Prostate gland (tissue), 2 donors: ENCODE measurements at places on chromosomes 12 and 14. TPM values are rescaled to one million over a fixed set of nuclear protein-coding genes. Genes with fewer than 3 reads are reported as not detected.

ABHD12B gene
- total RNA-seq: not detected

PTGER2 gene
- 5.4 TPM for total RNA-seq

REC8 gene
- 5.6 TPM for total RNA-seq

BBOF1 gene
- 3.6 TPM for total RNA-seq

SRP54 gene
- total RNA-seq: 70.0 TPM

ZNF384 gene
- 68.6 TPM for total RNA-seq

A2M gene
- 82.6 TPM for total RNA-seq

GALNT9 gene
- 1.0 TPM for total RNA-seq

KRT85 gene
- not detected for total RNA-seq

GRCh38 chr12:24632466-24632865, 316.4 kb downstream of the BCAT1 start:
- no peaks in the 10 kb centered on the region for H3K4me1 ChIP-seq
- no peak for DNase-seq
- no peaks in the 10 kb centered on the region for H3K36me3 ChIP-seq
- H3K27me3 ChIP-seq: no peaks in the 10 kb centered on the region
- no peak overlapping the region for H3K27ac ChIP-seq

DNA sequence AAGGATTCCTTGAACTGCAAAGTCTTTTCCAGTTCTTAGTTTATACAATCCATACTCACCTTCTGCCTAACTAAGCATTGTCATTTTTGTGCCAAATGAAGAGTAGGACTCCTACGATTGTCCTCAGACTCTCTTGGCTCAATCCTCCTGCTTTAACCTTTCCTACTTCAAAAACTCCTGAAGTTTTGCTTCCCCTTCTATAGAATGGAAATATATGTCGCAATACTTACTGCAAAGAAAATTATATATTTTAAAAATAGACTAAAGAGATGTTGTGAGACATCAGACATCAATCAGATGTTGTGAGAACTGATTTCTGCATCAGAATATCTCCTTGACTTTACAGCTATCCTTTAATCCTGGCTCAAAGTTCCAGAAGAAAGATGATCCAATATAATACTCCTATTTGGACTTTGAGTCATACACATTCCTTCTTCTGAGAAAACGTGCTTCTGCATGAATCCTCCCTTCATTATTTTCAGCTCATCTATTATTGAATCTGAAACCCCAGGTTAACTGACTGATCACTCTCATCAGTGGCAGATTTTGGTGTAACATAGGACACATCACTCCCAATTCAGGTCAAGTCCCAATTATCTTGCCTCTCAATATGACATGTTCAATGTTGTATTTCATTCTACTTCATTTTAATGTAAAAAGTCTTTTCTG, 48.8 kb downstream of the A2M start:
- no peaks in the 10 kb centered on the region for H3K36me3 ChIP-seq
- H3K4me3 ChIP-seq: no peak overlapping the region
- H3K4me1 ChIP-seq: peaks cover 5% of the 10 kb centered on the region

GRCh38 chr14:89855961-89856656, 98.4 kb downstream of the EFCAB11 start:
- H3K36me3 ChIP-seq: no peaks in the 10 kb centered on the region
- no peaks in the 10 kb centered on the region for H3K27me3 ChIP-seq
- DNase-seq: no peak
- H3K4me1 ChIP-seq: no peaks in the 10 kb centered on the region

DNA sequence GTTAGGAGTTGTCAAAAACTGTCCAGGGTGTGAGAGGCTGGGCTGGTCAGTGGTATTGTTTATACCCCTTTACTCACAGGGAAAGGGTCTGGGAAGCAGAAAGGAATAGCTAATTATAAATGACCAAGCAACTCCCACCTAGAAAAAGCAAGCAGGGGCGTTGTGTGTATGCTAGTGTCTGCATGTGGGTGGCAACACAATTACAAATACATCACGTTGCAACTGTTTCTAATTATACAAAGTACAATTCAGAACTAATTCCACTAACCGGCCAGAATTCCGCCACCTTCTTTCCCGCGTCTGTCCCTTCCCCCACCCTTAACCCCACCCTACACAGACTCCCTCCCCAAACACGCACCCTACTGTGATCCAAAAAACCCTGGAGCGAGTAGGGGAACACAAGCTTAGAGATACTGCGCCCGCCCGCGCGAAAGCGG, 2.2 kb downstream of the DPF3 start:
- H3K36me3 ChIP-seq: no peaks in the 10 kb centered on the region
- peaks cover 13% of the 10 kb centered on the region for H3K4me1 ChIP-seq
- DNase-seq: no peak
- no peak overlapping the region for H3K27ac ChIP-seq

DNA sequence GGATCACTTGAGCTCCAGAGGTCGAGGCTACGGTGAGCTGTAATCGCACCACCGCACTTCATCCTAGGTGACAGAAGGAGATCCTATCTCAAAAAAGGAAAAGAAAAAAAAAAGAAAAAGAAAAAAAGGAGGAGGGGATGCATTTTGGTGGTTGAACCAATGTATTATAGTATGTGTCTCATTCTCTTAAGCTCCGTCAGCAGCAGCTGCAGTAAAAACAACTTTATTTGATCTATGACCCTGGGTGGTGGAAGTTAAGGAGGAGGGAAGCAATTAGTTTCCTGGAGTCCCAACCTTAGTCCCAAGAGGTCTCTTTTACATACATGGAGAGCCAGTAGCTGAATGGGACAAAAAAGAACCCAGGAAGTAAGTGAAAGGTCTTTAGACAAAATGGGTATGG, 26.8 kb upstream of the APOF start:
- no peak for DNase-seq
- H3K27me3 ChIP-seq: no peaks in the 10 kb centered on the region
- no peaks in the 10 kb centered on the region for H3K4me1 ChIP-seq
- H3K4me3 ChIP-seq: no peak overlapping the region
- H3K36me3 ChIP-seq: no peaks in the 10 kb centered on the region

DNA sequence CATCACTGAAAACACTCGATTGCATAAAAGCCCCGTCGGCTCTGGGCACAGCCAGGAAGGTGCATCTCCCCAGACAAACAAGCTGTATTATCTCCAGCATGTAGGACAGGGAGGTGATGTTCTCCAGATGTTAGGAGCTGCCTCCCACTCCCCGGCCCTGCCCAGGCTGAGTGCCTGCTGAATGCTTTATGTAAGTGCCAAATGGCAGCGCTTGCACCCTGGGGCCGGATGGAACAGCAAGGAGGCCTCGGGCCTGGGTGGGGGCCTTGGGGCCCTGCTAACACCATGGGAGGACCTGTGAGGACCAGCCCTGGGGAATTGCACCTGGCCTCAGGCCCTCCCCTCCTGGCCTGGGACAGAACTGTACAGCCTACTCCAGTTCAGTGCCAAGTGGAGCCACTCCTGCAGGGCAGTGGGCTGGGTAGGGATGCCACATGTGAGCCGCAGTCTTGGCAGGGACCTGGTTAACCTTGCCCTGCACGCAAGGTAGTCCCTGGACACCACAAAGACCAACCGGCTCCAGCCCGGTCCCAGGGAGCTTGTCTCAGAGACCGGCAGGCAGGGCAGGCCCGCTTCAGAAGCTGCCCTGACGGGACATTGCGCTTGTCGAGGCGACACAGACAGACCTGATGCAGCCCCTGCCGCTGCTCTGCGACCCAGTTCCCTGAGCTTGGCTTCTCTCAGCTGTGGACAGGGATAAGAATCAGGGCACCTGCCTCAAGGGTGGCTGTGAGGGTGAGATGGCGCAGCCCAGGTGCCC, 35.3 kb upstream of the PPP1R13B start:
- no peak for DNase-seq
- no peak overlapping the region for H3K4me3 ChIP-seq
- no peak overlapping the region for H3K27ac ChIP-seq
- peaks cover 28% of the 10 kb centered on the region for H3K4me1 ChIP-seq
- H3K36me3 ChIP-seq: no peaks in the 10 kb centered on the region

DNA sequence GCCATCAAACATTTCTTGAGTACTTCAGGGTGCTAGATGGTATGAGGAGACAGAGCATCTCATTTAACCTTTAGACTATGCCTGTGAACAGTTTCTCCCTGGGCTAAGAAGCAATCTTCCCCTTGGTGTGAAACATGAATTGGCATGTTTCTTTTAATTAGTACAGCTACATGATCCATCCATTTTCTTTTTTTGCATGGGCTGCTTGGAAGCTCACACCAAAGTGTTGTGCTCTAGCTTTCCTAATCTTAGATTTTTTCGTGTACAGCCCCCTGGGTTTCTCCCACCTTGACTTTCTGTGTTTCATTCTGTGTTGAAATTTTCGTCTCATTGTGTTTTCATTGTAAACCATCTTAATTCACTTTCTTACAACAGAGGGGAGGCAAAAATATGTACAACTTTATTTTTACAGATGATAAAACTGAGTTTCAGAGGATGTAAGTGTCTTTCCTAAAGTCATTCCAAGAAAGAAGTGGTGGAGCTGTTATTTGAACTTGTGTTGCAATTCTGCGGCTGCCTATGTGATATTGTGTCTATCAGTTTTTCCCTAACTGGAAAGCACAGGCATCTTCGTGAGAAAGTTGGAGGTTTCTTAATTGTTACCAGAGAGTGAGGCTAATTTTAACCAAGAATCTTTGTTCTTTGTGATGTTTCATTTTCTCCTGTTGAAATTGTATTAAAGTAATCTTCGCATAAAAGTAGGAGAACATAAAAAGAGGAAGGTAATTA, 64.5 kb downstream of the DAAM1 start:
- H3K4me3 ChIP-seq: no peak overlapping the region
- H3K4me1 ChIP-seq: peaks cover 8% of the 10 kb centered on the region
- no peaks in the 10 kb centered on the region for H3K36me3 ChIP-seq
- no peak overlapping the region for H3K27ac ChIP-seq
- DNase-seq: no peak
- no peaks in the 10 kb centered on the region for H3K27me3 ChIP-seq

GRCh38 chr12:131672311-131672940, 38.5 kb upstream of the SFSWAP start:
- H3K27me3 ChIP-seq: peaks cover 3% of the 10 kb centered on the region
- H3K36me3 ChIP-seq: no peaks in the 10 kb centered on the region
- no peak overlapping the region for H3K4me3 ChIP-seq
- no peak for DNase-seq

DNA sequence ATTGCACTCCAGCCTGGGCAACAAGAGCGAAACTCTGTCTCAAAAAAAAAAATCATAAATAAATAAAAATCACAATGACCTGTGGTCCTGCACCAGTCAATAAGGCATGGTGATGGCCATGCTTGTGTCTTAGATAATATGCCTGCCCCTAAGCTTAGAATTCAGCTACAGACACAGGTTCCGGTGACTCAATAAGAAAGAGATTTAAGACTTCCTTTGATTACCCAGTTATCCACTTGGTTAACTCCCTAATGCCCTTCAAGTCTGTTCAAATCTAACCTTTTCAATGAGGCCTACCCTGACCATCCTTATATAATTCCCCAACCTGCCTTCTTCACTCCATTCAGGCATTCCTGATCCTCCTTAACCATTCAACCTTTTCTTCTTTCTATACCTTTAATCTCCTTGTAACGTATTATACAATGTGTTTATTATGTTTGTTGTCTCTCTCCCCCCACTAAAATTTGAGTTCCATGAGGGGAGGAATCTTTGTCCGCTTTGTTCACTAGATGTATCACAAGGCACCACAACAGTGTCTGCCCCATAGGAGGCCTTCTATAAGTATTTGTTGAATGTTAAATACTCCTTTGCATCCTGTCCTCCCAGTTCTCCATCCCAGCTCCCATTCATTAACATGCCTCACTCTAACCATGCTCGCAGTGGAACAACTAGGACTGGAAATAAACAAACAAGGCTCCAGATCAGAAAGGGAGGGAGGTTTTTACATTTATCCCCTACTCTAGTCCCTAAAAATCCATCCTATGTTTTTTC, 8.9 kb downstream of the MAP4K5 start:
- no peak overlapping the region for H3K4me3 ChIP-seq
- DNase-seq: no peak
- H3K4me1 ChIP-seq: no peaks in the 10 kb centered on the region

- no peaks in the 10 kb centered on the region for H3K4me1 ChIP-seq
- H3K4me3 ChIP-seq: no peak overlapping the region
- H3K27me3 ChIP-seq: no peaks in the 10 kb centered on the region
- H3K36me3 ChIP-seq: no peaks in the 10 kb centered on the region
These were observed 75.2 kb upstream of the PLEKHG3 start for GRCh38 chr14:64628940-64629408.

GRCh38 chr12:113271853-113272561, 50.7 kb downstream of the TPCN1 start:
- no peaks in the 10 kb centered on the region for H3K27me3 ChIP-seq
- H3K27ac ChIP-seq: peak overlapping the region; percentile 54
- peak; percentile 16 for DNase-seq
- peaks cover 11% of the 10 kb centered on the region for H3K36me3 ChIP-seq
- no peak overlapping the region for H3K4me3 ChIP-seq

DNA sequence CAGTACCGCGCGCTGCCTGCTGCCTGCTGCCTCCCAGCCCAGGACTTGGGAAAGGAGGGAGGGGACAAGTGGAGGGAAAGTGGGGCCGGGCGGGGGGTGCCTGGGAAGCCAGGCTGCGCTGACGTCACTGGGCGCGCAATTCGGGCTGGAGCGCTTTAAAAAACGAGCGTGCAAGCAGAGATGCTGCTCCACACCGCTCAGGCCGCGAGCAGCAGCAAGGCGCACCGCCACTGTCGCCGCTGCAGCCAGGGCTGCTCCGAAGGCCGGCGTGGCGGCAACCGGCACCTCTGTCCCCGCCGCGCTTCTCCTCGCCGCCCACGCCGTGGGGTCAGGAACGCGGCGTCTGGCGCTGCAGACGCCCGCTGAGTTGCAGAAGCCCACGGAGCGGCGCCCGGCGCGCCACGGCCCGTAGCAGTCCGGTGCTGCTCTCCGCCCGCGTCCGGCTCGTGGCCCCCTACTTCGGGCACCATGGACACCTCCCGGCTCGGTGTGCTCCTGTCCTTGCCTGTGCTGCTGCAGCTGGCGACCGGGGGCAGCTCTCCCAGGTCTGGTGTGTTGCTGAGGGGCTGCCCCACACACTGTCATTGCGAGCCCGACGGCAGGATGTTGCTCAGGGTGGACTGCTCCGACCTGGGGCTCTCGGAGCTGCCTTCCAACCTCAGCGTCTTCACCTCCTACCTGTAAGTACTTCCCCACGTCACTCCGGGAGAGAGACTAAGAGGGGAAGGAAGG, at the start of gene LGR5:
Gene LGR5 (plus strand): TSS at position 186 of the 732 bp plus-strand sequence. CDS start 283 bp downstream, at position 469.
- H3K4me3 ChIP-seq: peak within 1 kb of the TSS; percentile 35
- DNase-seq: no peak
- H3K4me1 ChIP-seq: peaks cover 7% of the 10 kb centered on the region
- peaks cover 6% of the 10 kb centered on the region for H3K27me3 ChIP-seq
